Nephron progenitor cell (in vitro differentiated cells): ENCODE measurements at places on chromosomes 3 and 15.
A peak's percentile ranks its signal among the peaks of the same experiment; 100 is the strongest.

- no peak for DNase-seq
Measured at GRCh38 chr15:37773111-37773860, 161.2 kb upstream of the TMCO5A start.

DNA sequence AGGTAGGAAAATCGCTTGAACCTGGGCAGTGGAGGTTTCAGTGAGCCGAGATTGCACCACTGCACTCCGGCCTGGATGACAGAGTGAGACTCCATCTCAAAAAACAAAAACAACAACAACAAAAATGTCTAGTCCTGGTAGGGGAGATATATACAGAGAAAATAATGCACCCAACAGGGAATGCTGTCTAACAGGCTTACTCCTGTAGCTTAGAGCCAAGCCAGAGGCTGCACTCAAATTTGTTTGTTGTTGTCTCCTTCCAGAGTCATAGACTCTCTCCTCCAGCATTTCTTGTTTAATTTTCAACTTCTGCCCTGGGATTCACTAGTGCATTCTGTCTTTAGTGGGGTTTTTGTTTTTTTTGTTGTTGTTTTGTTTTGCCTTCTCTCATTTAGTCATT is 4.6 kb upstream of the TRA2B start:
- no peak for DNase-seq

- DNase-seq = peak; percentile 18
Measured at GRCh38 chr15:68783226-68784058, 37.3 kb downstream of the ANP32A start.

GRCh38 chr15:101723171-101723873 is 951 bp downstream of the TARS3 start:
- no peak for DNase-seq

DNA sequence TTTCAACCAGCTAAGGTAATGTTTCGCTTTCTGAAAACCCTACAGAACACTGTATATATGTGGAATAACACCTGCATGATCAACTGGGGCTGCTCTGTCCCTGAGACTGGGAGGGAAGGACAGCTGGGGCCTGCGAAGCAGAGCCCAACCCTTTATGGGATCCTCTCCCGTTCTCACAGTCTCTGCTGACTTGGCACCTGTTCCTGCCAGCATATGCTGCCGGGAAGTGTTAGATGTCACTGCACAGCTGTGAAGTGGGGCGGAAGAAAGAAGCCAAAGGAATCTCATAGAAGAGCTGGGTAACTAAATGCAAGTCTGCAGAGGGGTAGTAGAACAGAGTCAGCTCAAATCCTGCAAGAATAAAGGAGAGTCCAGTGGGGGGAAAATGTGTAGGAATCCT is 29.6 kb downstream of the LRRC3B start:
- DNase-seq = no peak

GRCh38 chr15:57611938-57612337 is 20.2 kb downstream of the MYZAP start:
- DNase-seq = no peak

DNA sequence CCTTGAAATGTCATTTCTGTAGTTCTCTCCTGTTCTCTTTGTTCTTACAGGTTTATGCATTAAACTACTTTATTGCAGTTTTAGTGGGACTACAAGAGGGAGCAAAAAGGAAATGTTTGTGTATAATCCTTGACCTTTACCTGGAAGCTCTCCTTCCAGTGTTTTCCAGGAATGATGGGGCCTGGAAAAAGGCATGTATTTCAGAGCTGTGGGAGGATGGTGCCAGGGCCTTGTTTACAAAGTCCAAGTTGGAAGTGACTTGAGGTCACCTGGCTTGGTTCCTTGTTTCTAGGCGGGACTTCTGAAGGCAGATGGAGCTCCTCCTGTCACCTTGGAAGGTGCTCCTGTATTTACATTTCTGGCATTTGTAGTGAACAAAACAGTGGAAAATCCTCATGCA is 15.1 kb downstream of the ACVR2B start:
- no peak for DNase-seq

DNA sequence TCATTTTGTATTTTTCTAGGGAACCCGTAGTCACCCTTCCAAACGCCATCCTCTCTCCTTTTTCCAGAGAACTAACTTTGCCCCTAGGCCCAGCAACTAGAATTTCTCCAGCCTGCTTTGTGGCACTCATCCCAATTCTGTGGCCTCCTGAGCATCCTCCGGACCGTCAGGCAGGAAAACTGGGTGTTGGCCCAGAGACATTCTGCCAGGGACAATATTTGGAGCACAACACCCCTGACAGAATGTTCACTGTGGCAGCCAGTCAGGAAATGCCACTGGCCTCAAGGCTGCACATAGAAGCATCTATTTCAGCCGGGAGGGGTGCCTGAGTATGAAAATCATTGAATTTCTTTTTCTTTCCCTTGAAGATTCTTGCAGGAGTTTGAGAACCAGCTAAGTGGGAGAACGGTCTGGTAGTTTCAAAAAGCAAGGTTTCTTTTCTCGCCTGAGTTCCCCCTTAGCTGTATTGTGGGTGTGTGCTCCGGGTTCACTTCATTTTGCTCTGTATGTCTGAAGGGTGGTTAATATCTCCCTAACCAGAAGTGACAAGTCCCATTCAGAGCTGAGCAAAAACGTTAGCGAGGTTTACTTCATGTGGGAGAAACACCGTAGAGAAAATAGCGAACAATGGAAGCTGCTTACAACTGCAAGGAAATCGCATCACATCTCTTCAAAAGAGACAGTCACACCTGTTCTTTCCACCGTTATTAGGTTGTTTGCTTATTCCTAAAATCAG is 108.1 kb upstream of the TPM1 start:
- DNase-seq = no peak

DNA sequence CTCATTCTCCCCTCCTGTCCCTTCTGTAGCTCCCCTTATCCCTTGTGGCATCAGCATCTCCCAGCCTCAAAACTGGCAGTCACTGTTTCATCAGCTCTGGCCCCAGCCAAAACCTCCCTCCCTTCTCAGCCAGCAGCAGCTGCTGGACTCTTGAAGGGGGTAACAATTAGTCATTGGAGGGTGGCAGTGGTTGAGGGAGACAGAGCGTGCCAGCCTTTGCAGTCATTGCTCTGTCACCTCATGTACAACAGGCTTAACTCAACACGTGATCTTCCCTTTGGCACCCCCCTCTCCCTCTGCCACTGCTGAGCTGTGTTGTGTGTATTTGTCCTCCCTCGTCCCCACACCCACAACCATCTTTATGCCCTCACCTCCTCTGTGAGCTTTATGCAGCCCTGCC is 28.2 kb downstream of the RBP2 start:
- DNase-seq = no peak

DNA sequence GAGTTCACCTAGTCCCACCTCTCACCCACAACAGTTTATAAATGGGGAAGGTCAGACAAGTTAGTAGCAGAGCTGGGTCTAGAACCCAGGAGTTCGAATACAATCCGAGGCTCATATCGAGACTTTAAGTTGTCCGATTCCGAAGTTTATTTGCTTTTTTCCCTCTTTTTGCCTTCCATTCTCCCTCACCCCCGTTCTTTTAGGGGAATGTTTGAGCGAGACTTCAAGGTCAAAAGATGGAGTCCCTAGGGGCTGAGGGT is 7.3 kb downstream of the BCL6 start:
- DNase-seq = no peak

- DNase-seq = no peak
Measured at GRCh38 chr3:57787867-57788623, 31.9 kb downstream of the SLMAP start.

DNA sequence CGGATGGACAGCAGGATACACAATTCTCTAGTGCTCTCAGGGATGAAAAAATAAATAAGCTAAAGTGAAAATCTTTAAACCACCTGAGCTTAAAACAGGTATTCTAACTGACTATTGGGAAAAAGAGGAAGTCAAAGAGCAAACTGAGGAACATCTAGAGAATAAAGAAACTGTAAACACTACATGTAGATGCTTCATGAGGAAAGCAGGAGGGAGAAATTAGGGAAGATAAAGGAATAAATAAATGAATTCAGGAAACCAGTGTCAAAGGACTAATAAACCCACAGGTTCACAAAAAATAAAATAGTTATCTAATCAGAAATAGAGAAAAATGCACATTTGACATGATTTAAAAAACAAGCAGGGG is 525 bp upstream of the MCCC1 start:
- no peak for DNase-seq

DNA sequence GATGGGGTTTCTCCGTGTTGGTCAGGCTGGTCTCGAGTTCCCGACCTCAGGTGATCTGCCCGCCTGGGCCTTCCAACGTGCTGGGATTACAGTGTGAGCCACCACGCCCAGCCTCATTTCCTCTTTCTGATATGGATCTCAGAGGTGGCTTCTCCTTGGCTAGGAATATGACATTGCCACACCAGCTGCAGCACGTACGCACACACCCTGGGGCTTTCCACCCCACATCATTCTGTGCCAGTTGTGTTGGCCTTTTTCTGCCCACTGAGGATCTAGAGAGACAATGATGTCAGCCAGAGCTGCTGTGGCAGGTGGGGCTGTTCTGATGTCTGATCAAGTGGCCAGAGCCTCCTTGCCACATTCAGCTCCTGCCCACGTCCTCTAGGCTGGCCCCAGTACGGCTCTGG is 29.0 kb downstream of the TMEM45A start:
- no peak for DNase-seq

GRCh38 chr15:58066042-58066867 is 744 bp upstream of the ALDH1A2 start:
- DNase-seq = peak; percentile 84

GRCh38 chr3:148643389-148643840 is 54.3 kb upstream of the AGTR1 start:
- no peak for DNase-seq

DNA sequence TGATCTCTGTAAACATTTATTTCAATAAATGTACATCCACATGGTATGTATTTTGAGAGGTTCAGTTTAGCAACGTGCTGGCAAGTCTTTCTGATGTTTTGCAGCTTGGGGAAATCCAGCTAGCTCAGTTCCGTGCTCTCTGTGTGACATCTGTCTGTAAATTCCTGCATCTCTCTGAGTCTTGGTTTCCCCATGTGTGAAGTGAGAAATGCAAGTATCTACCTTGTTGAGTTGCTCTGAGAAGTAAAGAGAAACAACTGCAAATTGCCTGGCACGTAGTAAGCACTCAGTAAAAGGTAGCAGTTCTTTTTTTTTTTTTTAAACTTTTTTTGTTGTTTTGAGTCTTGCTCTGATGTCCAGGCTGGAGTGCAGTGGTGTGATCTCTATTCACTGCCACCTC is 30.2 kb upstream of the MORF4L1 start:
- no peak for DNase-seq

DNA sequence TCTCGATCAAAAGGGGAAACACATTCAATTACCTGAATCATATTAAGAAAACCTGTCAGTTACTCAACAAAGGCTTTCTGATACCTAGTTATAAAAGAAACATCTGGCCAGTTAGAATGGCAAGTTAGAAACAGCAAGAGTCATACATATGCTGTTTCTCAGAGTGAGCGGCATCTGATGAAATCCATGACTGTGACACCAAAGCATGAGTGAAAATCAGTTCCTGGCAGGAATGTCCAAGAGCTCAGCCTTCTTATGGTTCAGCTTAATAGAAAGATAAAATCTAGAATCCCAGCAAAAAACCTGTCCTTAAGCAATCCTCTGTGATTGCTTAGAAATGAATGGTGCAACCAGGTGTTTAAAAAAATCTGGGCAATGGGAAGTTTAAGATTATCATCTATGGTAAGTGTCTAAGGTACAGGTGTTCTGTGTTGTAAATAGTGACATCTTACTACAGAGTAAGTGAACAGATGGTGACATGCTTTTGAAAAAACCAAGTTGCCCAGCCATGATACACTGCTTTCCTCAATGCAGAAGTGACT is 18.8 kb downstream of the B4GALT4 start:
- no peak for DNase-seq

DNA sequence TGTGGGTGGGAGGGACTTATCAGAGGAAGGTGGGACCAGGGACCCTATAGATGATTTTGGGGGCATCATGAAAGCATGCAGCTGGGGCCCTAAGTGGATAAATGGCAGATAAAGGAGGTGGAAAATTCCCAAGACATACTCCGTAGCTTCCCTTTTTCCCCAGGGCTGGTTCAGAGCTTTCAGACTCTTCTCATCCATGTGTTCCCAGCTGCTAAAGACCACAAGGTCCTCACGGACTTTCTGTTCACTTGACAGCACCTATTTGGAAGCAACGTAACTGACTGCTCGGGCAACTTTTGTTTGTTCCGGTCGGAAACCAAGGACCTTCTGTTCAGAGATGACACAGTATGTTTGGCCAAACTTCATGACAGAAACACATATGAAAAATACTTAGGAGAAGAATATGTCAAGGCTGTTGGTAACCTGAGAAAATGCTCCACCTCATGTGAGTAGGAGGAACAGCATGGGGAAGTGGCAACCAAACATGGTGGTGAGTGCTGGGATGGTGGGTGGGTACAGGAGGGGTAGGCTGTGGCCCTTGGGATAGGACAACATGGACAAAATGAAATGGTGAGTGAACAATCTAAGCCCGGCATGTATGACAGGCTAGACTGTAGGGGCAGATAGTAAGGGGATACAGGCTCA is 28.7 kb upstream of the SRPRB start:
- no peak for DNase-seq

DNA sequence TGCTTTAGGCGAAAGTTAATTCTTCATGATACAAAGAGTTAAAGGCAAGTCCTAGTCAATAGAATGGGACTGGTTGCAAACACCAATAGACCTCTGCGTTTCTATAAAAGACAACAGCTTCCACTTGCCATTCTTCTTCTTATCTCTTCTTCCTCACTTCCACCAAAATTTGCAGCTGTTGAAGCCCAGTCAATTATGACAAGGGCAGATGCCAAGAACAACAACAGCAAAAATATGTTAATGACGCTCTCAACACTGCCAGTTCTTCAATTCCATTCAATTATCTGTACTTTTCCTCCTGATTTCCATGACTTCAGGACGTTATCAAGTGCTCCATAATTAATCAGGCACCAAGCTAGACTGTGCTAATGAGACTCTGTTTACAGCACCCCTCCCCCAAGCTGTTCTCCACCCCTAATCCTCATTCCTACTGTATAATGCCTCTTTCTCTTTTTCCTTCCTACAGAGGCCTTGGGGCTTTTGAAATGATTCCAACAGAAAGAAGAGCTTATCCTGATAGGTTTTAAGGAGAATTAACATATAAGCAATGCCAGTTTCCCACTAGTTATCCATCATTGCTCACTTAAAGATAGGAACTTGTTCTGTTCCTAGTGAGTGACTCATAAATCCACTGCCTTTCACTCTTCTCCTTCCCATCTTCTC is 1160.5 kb downstream of the IGSF11 start:
- DNase-seq = no peak

GRCh38 chr15:58770519-58770856 is 614 bp upstream of the MINDY2 start:
- DNase-seq = no peak

GRCh38 chr3:156788846-156789245 is 37.3 kb upstream of the LEKR1 start:
- DNase-seq = no peak

DNA sequence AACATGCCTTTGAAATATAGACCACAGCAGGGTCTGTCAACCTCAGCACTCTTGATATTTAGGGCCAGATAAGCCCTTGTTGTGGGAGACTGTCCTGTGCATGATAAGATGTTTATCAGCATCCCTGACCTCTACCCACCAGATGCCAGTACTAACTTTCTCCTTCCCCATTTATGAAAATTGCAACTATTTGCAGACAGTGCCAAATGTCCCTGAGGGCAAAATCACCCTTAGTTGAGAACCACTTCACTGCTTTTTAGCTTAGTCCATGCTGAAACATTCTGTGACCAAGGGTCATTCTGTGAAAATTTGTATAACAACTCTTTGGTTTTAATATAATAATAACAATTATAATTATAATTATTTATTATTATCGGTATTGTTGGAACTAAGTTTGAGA is 1032.4 kb downstream of the MCTP2 start:
- no peak for DNase-seq

- no peak for DNase-seq
Measured at GRCh38 chr15:65908876-65909275, 39.6 kb downstream of the RAB11A start.
